ENCODE measurements at places on chromosomes 11 and 22.

DNA sequence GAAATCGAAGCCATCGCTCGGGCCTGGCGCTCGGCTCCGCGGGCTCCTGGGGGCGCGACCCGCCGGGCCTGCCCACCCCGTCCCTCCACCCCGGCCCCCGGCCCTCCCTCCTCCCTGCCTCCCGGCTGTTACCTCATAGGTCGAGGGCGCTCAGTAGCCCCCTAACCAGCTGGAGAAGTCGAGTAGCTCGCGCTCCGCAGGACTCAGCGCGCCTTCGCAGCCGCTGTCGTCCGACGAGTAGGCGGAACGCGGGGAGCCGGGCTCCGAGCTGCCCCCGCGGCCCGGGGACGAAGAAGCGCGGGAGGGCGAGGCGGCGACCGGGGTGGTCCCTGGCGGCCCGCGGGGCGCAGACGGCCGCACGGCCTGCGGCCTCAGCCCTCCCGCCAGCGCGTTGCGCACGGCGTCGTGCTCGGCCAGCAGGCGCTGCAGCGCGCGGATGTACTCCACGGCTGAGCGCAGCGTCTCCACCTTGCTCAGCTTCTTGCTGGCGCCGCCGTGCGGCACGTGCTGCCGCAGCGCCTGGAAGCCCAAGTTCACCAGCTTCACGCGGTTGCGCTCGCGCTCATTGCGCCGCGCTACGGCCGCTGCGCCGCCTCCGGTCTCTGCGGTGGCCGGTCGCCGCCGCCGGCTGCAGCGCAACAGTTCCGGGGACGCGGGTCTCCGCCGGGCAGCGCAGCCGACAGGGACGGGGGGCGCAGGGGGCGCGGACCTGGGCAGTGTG lies 627 bp downstream of the ASCL2 start:
- no peak for DNase-seq

- no peak for DNase-seq
Observed at GRCh38 chr11:83543706-83544439, 257.7 kb upstream of the CCDC90B start.

DNA sequence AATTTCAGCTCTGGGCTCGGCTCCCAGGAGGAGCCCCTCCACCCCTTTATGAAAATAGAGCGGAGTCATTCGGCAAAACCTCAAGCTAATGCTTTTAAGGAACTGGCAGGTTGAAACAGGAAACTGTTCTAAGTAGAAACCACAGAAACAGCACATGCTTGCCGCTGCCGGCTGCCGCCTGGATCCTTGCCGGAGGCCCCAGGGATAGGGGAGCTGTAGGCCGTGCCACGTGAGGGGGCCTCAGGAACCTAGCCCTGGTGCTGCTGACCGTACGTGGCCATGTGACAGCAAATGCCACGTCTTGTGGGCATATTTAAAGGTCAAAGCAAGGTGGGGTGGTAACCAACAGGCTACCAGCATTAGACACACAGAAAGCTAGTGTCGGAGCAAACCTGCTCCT lies 77.9 kb upstream of the TIMP3 start:
- DNase-seq: no peak

DNA sequence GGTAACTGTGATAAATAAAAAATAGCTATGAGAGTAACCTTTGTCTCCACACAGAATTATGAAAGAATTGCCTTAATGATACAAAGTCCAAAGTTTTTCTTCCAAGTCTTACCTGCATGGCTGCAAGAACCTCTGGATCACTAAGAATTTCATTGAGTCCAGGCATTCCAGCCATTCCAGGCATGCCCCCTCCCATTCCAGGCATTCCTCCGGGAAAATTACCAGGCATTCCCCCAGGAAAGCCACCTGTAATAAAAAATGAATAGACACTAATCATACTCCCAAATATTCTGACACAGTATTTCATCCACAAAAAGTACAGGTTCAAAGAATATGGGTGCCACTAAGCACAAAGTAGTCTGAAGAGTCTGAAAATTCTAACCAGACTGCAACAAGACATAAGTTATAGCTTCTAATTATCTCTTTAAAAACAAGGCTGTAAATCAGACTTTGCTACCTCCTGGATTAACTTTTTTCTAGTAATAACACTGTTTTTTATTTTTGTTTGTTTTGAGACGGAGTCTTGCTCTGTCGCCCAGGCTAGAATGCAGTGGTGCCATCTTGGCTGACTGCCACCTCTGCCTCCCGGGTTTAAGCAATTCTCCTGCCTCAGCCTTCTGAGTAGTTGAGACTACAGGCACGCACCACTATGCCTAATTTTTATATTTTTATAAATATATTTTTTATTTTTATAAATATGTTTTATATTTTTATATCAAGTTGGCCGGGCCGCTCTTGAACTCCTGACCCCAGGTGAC lies 8.0 kb upstream of the SLC25A17 start:
- no peak for DNase-seq

- DNase-seq: no peak
Observed at GRCh38 chr11:86291466-86292262, 10.4 kb upstream of the HIKESHI start.

DNA sequence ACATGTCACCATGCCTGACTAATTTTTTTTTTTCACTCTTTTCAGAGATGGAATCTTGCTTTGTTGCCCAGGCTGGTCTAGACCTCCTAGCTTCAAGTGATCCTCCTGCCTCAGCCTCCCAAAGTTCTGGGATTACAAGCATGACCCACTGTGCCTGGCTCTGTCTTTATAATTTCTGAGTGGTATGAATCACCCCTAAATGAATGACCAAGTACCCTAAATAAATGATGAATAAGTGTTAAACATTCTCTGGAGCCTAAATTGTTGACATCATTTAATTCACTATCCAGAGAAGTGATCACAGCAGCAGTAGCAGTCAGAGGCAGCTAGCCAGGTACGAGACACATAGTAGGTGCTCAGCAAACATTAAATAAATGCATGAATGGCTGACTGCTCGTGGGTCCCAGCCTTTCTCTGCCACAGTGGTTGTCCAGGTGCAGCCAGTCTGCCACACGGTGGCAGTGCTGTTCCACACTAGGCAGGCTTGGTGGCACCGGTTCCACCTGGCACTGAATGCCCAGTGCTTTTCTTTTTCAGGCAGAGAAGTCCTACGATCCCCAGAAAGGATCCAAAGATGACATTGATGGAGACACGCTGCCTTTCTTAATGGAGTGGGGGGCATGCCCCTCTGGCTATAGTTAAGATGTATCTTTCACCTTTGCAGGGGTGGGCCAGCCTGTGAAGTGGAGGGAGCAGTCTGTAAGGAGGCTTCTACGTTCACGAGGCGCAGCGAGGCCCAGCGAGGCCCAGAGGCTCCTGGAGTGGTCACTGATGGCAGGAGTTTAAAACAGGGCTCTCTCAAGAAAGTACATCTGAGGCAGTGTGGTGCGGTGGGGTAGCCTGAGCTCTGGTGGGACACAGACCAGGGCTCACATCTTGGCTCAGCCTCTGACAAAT lies 8.7 kb upstream of the TTC12 start:
- DNase-seq: no peak

DNA sequence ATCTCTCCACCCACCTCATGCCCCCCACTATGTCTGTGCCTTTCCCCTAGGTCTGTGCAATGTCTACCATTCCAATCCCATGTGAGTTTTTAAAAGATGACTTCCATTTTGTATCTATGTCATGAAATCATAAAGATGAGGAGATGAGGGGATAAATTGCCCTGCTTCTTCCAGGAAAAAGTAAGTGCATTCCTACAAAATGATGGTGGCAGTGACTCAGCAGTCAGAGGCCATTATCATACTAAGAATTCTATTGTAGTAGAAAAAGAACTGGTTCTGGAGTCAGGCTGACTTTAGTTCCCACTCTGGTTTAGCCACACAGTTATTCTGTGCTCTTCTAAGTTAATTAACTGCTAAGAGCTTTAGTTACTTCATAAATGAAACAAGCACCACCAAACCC lies 89.6 kb upstream of the API5 start:
- DNase-seq: no peak

DNA sequence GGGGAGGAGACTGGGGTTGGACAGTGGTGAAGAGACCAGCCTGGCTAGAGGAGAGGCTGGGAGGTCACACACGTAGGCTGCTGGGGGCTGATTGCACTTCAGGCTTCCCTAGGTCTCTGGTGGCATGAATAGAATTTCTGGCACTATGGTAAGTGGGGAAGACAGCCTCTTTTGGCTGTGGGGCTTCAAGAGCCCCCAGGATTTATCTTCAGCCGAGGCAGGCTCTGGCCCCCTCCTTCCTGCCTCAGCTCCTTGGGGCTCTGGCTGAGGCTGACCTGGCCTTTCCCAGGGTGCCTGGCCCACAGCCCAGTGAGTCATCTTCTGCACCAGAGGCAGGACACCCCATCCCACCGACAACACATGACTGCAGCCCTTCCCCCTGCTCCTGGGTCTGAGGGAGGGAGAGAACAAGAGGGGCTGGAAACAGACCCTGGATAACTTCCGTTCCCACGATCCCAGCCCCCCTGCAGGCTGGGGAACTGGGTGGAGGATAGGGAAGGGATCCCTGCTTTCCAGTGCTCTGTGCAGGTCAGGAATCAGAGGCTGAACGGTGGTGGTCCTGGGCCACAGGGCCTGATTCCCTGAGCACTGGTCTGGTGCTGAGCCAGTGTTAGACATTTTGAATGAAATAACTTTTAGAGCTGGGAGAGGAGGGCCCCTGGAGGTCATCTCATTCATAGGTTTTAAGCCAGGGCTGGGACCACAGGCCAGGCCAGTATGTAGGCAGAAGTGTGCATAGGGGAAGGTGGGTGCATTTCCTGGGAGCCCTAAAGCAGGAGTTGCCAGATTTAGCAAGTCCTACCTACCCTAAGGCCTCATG lies 26.5 kb downstream of the ARHGEF17 start:
- no peak for DNase-seq

GRCh38 chr11:133164986-133165385 lies 367.3 kb downstream of the OPCML start:
- peak; percentile 32 for DNase-seq

DNA sequence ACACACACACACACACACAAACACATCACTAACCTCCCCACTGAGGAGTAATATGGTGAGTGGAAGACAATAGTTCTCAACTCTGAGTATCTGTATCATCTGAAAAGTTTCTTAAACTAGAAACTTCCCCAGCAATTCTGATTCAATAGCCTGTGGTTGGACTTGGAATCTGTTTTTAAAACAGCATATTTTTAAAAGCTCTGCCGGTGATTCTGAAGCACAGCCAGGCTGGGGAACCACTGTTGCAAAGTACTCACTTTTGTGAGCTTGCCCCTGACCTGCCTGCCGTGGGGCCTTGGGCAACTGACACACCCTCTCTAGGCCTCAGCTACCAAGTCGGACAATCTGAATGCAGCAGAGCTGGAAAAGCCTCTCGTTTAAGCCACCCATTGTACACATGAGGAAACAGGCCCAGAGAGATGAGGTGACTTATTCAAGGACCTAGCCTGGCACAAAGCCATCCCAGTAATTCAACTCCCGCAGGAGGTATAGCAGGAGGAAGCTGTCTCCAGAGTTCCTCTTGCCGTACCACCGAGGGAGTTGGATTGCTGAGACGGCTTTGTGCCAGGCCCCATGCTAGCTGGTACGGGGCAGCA lies 8.9 kb downstream of the SLC15A3 start:
- no peak for DNase-seq

DNA sequence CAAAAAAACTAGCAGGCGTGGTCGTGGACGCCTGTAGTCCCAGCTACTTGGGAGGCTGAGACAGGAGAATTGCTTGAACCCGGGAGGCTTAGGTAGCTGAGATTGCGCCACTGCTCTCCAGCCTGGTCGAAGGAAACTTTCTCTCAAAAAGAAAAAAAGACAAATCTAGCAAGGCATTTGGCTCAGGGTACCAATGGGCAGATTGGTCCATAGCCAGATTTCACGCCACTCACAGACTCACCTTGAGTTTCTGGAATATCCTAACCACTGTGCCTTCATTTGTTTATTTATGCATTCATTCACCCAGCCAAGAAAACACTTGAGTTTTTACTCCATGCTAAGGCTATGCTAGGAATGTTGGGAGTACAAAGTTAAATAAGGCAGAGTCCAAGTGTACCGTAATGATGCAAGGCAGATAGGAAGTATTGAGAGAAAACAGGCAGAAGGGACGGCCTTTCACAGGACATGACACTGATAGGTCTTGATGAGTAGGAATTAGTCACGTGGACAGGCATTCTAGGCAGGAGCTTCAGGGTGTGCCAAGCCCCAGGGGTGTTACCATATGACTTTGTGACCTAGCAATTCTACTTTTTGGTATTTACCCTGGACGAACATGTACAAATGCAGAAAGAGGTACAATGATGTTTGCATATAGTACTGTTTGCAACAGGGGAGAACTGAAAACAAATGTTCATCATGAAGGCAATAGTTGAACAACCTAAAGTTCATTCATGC lies 3.0 kb upstream of the PACSIN3 start:
- DNase-seq: no peak
